ENCODE measurements at places on chromosomes 6 and 20. TPM values are rescaled to one million over a fixed set of nuclear protein-coding genes. Genes with fewer than 3 reads are reported as not detected.

Gene SRMS
- not detected for total RNA-seq

- no peak for DNase-seq
Observed at GRCh38 chr6:33704215-33705066, 7.1 kb downstream of the UQCC2 start.

- DNase-seq = no peak
Observed at GRCh38 chr20:36312724-36313441, 6.7 kb downstream of the DLGAP4 start.

Gene PBOV1
- total RNA-seq = not detected

Gene CCN6
- total RNA-seq = not detected

Gene C4A
- total RNA-seq = not detected

- peak; percentile 63 for DNase-seq
Observed at GRCh38 chr6:133621751-133622150, 267.2 kb upstream of the TCF21 start.

DNA sequence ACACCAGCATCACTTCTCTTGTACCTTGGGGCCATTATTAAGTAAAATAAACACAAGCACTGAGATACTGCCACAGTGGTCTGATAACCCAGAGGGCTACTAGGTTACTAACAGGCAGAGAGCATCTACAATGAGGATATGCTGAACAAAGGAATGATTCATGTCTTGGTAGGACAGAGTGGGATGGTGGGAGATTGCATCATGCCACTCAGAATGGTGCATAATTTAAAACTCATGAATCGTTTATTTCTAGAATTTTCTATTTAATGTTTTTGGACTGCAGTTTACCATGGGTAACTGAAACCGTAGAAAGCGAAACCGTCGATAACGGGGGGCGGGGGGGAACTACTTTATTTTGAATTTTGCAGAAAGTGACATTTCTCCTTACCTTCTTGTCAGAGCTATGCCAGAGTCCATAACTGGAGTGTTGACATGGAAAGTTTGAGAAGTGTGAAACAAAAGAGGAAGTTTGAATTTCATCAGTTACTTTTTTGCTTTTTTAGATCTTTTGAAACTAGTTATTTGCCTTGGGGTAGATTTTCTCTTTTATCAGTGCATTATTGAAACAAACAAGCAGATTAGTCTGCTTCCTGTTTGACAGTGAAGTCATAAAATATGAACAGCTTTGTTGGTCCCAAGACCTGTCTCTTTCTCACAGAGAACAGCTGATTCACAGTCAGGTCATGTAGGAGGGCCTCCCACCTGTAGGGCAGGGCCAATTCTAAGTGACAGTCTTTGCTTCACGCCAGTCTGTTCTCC, 124.9 kb downstream of the KLHL32 start:
- peak; percentile 15 for DNase-seq

- no peak for DNase-seq
Observed at GRCh38 chr6:55651015-55651414, 72.0 kb upstream of the HMGCLL1 start.

Gene RBL1
- 14.4 TPM for total RNA-seq

DNA sequence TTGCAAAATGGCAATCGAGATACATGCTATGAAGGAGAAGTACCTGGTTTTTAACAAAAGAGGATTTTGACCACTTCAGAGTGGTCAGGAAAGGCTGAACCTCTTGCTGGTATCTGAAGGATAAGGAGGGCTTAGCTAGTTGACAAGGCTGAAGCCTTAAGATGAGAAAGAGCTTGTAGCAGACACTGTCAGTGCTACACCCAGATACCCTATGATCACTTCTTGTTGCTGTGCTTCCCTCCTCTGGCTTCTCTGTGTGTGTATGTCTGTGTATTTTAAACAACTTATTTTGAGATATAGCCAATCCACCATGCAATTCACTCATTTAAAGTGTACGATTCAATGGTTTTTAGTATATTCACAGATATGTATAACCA, 38.9 kb upstream of the TGM2 start:
- DNase-seq = no peak

GRCh38 chr6:76771059-76771634, 692.1 kb downstream of the HTR1B start:
- no peak for DNase-seq

DNA sequence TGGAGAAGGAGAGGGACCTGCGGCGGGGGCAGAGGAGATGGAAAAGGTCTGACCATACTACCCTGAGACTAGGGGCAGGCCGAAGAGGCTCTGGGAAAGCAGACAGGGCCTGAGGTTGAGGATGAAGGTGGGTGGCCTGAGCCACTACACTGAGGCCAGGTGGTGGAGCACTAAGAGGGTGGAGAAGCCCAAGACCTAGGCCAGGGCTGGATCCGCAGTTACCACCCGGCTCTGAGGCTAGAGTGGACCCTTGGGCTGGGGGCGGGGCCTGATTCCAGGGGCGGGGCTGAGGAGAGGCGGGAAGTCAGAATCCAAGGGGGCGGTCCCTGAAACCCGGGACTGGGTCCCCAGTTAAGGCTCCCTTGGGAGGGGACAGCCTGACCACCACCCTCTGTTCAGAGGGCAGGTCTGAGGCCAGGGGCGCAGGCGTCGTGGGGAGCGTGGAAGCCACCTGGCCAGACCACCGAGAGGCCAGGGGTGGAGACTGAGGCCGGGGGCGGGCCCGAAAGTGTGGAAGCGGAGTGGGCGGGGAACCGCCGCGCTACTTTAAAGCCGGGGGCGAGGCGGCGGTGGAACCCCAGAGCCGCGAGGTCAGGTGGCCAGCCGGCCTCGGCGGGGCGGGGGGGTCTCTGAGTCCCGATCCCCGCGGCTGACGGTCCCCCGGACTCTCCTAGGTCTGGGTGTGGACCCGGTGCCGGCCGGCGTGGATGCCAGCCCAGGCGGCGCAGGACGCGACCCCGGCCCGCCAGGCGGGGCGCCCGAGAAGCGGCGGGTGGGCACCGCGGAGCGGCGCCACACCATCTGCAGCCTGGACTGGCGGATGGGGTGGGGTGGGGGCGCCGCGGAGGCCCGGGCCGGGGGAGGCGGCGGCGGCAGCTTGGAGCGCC, 8.3 kb downstream of the CCM2L start:
- peak; percentile 7 for DNase-seq

DNA sequence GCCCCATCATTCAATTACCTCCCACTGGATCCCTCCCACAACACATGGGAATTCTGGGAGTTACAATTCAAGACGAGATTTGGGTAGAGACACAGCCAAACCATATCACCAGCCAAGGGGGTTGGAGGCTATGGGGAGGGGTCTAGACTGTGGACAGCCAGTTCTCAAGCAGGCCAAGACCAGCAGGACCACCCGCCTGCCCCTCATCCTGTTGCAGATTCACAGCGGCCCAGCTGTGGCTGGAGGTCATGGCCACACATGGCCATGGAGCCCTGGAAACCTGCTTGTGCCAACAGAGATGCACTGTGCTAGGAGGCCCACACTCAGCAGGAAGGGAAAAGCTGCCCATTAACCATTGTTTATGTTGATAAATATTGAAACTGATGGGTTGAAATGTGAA, 240.5 kb downstream of the TTLL2 start:
- no peak for DNase-seq

DNA sequence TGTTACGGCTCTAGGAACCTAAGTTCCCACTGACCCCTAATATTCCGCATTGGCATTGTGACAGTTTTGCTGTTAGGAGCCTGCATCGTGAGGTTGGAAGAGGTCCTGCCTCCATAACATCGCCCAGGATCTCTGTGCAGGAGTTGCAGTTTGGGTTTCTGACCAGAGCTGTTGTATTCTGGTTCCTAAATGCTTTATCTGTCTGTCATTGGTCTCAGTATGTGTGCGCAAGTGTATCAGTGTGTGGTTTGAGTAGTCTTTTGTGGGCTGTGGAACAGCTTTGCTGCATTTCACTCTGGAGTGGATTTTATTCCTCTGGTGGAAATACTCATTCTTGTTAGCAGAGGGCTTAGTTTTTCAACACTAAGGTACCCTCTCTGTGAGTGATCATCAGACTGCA, 95.6 kb downstream of the CDYL start:
- DNase-seq = no peak

- no peak for DNase-seq
Observed at GRCh38 chr6:24606200-24606930, 39.6 kb downstream of the KIAA0319 start.

Gene SOX18
- 0.11 TPM for total RNA-seq

DNA sequence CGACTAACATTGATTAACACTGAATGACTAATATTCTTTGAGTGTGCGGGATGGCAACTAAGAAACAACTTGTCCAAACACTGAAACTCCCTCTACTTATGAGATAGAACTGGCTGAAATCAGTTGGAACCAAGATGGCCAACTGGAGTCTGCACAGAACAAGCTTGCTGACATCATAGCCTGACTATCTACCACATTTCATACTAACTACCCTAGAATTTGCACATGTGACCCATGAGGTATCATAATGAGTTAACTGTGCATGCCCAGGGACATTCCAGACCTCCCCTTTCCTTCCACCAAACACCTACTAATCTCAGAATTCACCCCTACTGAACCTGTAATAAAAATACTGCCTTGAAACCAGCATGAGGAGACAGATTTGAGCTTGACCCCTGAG, 43.2 kb downstream of the PHIP start:
- peak; percentile 1 for DNase-seq

Gene BPIFB2
- total RNA-seq = not detected

DNA sequence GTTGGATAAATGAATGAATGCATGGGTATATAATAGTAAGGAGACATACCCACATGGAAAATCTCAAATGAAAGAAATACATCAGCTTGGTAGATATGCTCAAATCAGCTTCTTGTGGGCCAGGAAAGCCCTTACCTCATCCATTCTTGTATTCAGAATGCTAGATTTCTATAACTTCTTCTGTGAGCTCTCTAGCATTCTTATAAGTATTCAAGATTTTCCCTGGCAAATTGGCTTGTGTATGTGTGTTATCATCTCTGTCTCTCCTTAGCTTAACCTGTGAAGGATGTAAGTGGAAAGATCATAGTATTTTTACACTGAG, 100.8 kb downstream of the OR2B2 start:
- DNase-seq = no peak

- no peak for DNase-seq
Observed at GRCh38 chr6:18151801-18152200, 3.1 kb downstream of the TPMT start.

DNA sequence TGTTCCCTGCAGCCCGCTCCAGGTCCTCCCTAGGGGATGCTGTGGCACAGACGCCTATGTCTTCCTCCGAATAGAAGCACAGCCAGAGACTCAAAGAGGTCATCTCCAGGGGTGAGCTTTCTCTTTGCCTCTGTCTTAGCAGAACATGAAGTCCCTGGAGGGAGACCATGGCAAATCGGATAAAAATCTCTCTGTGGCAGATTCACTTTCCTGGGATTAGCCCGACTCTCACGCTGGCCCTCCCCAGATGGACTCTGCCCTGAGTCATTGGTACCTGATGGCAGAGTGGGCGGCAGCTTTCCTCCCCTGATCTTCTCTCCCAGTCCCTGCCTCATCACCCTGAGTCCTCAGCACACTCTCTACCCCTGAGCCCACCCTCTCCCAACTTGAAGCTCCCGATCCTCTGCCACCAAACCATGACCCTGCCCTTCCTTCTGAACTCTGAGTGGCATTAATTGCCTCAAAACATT, 58.0 kb upstream of the CCDC167 start:
- DNase-seq = no peak

Gene EDN1
- 2.3 TPM for total RNA-seq

Gene L3MBTL3
- 5.2 TPM for total RNA-seq

DNA sequence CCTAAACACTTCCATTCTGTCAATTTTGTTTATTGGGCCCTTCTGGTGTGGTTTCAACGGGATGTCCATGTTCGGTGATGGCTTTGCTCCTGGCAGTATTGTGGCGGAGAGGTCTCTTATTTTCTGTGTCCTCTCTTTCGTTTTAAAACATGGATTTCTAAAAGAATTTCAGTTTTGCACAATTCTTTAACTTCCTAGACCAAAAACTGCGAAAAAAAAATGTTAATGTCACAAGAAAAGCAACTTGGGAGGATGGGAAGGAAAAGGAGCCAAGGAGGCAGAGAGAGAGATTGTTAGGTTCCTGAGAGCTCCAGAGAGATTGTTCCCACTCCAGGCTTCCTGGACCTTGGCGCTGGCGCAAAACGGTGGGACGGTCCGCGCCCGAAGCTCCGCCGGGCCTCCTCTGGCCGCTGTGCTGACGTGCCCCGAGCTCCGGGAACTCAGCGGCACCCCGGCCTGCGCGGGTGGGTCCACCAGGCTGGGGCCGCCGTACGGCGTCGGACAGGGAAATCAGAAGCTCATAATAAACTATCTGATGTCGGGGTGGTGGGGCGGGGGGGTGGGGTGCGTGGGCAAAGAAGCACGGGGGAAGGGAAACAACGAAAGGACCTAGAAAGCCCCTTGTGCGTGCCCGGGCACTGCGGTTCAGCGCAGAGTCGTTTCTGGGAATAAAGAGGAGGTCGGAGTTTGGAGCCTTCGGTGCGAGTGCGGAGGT, 951 bp upstream of the OLIG3 start:
- DNase-seq = no peak

GRCh38 chr6:43916924-43917877, 147.2 kb downstream of the VEGFA start:
- DNase-seq = no peak

DNA sequence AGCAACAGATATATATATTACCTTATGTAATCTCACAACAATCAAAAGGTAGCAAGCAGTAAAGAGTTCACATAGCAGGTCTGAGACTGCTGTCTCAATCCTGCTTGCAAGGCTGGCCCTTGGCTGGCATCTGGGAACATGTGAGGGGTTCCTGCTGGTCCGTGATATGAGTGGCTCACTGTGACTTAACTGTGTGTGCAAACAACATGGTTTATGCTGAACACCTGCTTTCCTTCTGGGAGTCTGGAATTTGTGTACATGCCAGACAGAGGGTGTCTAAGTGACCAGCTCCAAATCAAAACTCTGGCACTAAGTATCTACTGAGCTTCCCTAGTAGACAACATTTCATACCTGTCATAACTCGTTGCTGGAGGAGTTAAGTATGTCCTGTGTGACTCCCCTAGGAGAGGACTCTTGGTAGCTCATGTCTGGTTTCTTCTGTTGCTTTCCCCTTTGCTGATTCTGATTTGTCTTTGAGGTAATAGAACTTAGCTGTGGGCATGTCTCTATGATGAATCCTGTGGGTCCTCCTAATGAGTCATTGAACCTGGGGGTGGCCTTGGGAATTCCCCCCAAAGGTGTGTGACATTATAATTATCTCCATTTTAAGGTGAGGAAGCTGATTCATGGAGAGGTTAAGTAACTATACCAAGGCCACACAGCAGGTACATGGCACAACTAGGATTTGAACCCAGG, 131.6 kb upstream of the NEDD9 start:
- DNase-seq = no peak

Gene MTFR2
- 3.9 TPM for total RNA-seq

- DNase-seq = no peak
Observed at GRCh38 chr20:8265588-8265987, 133.5 kb downstream of the PLCB1 start.

Gene ECT2L
- not detected for total RNA-seq
